ENCODE measurements at places on chromosomes 13 and 19.
A peak's percentile ranks its signal among the peaks of the same experiment; 100 is the strongest.

GRCh38 chr13:26660766-26661165, 99.8 kb downstream of the GPR12 start:
- DNase-seq: no peak

DNA sequence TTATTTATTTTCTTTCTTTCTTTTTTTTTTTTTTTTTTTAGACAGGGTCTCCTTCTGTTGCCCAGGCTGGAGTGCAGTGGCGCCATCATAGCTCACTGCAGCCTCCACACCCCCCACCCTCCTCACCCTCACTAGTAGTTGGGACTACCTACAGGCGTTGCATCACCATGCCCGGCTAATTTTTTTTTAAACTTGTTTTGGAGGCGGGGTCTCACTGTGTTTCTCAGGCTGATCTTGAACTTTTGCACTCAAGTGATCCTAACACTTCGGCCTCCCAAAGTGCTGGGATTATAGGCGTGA, 33.6 kb downstream of the GJA3 start:
- no peak for DNase-seq

DNA sequence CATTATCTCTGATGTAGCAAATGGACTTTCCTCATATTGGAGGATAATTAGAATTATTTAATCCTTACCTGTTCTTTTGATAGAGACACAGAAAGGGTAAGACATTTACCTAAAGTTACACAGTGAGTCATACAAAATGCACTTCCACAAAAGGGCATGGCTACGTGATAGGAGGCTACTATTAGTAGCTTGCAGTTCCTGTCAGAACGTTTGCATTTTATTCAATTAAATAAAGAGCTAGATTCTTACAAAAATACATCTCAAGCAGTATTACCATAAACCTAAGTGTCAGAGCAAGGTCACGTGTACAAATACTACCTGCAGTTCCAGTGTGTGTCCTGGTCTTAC, 120.6 kb downstream of the ESD start:
- DNase-seq: no peak

DNA sequence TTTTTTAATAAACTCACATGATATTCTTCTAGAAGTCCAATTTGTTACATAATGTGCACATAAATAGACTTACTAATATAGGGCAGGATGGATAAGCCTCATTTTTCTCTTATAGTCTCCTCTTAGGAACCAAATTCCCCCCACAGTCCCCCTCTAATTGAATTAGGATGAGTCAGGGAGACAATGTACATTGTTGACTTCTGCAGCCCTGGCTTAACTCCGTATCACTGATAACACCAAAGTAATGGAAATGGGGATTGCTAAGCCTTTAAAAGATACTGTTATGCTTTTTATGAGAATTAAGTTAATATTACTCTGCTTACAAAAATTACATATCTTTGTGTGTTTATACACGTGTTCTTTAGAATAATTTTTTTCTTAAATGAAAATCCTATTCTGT, 5.1 kb upstream of the PCDH9 start:
- DNase-seq: no peak

GRCh38 chr13:49246850-49247642, 679 bp upstream of the CDADC1 start:
- DNase-seq: no peak

- peak; percentile 78 for DNase-seq
Measured at GRCh38 chr19:53537521-53538377, at the start of gene ZNF331. Gene ZNF331, plus strand, starts transcription at chr19:53538145. Its CDS starts 31,232 bp downstream, at chr19:53569377.

DNA sequence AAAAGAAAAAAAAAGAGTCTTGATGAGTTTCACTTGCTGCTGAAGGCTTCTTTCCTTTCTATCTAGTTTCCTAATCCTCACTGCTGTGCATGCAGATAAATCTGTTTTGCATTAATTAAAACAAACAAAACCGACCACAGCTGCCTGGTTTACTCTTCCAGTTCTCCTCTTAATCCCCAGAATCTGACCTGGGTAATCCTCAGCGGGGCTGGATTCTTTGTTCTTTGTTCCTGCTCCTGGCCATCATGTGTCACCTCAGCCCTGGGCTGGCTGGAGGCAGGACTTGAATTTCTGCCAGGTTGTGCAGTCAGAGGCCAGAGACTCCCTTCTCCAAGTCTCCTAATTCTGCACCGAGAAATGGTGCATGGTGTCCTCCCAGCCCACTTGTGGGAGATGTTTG, 52.2 kb upstream of the CYP4F8 start:
- no peak for DNase-seq

- DNase-seq: no peak
Measured at GRCh38 chr13:73089213-73089612, 30.4 kb downstream of the KLF5 start.

- DNase-seq: peak; percentile 91
Measured at GRCh38 chr19:1241417-1242095, at the start of gene ATP5F1D. Gene ATP5F1D, plus strand, starts transcription at chr19:1241751. Its CDS starts 100 bp downstream, at chr19:1241851.

GRCh38 chr13:40124633-40125015, 469.2 kb downstream of the COG6 start:
- DNase-seq: no peak

GRCh38 chr13:48159826-48160225, 64.9 kb upstream of the MED4 start:
- DNase-seq: no peak

- DNase-seq: no peak
Measured at GRCh38 chr19:54485851-54486250, 12.8 kb upstream of the CDC42EP5 start.

- DNase-seq: no peak
Measured at GRCh38 chr19:33274663-33275558, 27.4 kb downstream of the CEBPA start.

- no peak for DNase-seq
Measured at GRCh38 chr13:106374631-106375030, 160.8 kb downstream of the EFNB2 start.

DNA sequence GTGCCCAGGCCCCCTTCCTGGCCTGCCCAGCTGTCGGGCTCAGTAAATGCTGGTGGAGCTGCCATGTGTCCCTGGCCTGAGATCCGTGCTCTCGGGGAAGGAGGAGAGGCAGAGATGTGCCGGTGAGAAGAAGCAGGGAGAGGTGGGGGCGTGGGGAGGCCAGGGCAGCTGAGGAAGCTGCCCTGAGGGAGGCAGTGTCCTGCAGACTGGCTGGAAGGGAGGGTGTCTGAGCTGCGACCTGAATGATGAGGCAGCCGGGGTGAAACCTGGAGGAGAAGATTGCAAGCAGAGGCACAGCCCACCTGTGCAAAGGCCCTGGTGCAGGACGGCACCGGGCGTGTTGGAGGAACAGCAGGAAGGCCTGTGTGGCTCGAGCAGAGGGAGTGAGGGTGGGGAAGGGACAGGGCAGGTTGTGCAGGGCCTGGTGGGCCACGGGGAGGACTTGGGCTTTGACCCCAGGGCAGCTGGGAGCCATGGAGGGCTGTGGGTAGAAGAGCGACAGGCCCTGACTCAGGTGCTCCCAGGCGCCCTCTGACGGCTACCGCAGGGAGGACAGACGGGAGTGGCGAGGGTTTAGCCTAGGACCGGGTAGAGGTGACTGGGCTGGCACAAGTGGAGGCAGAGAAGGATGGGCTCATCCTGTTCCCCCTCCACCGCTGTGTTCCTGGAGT, 14.0 kb upstream of the CELF5 start:
- peak; percentile 35 for DNase-seq

DNA sequence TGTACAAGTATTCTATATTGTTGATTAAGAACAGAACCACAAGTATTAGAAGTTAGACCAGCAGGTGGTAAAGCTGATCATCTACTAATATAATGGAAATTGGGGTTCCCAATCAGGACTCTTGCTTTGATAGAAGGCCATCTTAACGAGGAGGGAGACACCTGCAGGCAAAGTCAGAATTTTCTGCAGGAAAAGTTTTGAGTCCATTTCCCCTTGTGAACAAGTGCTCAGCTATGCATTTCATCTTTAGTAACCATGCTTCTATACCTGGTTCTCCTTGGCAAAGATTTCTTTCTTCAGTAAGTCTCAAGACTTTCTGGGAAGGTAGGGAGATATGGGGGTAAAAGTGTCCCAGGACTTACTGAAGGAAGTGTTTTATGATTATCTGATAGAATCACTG, 36.1 kb upstream of the USPL1 start:
- no peak for DNase-seq

- peak; percentile 14 for DNase-seq
Measured at GRCh38 chr19:57103573-57104277, 16.1 kb upstream of the USP29 start.

- DNase-seq: no peak
Measured at GRCh38 chr19:38134540-38135149, 89.4 kb downstream of the DPF1 start.

DNA sequence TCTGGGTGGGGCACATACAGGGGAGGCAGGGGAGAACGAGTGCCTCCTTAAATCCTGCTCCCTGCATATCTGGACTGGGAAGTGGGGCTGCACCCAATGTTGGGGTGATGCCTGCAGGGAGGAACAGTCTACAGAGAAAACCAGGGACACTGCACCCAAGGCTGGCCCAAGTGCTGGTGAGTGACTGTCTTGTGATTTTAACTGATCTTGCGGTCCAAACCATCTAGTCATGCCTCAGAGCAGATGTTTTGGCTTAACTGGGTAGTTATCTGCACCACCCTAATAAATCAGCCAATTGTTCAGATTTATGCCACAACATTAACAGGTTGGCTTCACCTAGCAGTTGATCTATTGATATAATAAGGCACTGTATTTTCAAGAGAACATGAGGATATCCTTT, 219.2 kb upstream of the IRS2 start:
- DNase-seq: no peak

DNA sequence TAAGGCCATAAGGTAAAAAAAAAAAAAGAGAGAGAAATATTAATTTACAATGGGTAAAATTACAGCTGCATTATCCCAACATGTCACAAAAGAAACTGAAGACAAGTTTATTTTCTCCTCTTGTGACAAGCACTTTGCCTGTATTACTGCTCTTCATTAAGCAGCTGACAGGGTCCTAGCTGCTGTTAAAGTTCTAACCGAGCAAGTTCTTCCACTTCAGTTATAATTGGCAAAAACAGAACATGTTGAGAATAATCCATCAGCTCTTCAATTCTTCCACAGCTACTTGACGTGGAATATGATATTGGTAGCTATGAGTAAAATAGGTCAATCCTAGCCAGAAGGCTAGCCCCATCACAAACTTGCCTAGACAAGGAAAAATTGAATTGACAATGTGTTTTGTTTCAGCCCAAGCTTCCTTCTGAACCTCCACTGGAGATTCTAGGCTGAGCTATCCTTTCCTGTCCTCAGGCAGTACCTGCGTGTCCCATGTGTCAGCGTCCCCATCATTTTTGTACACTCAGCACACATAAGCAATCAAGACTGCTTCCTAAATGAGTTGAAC, 32.2 kb upstream of the DOCK9 start:
- no peak for DNase-seq

- DNase-seq: no peak
Measured at GRCh38 chr19:28009696-28010095, 1203.3 kb downstream of the UQCRFS1 start.

- no peak for DNase-seq
Measured at GRCh38 chr19:3196064-3196932, 10.6 kb downstream of the NCLN start.

- no peak for DNase-seq
Measured at GRCh38 chr13:41289463-41289881, 21.6 kb upstream of the NAA16 start.

DNA sequence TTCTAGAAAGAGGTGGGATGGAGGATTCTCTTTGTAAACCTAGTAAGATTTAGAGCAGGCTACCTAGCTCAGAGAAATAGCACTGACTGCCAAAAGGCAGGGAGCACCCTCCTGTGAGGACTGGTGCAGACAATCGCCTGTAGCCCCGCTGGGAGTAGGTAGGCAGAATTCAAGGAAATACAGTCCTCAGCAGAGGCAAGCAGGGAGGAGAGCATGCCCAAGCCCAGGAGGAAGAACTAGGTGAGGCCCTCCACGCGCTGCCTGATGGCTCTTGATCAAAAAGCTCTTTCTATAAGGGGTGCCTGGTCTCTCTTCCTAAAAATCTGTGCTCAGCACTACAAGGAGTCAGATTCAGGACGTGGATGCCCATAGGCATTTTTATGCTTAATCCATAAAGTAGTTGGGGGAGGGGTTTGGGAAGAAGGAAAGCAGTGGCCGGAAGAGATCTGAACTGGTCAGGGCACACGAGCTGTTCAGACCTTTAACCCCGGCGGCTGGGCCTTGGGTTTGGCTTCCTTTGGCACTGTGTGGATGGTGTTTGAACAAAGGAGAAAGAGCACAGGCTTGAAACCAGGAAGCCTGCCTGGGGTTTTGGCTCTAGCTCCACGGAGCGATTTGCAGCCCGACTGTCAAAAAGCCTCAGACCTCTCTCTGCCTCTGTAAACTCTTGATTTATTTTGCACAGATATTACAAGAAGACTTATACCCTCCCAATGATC, 320.6 kb downstream of the FOXO1 start:
- no peak for DNase-seq

DNA sequence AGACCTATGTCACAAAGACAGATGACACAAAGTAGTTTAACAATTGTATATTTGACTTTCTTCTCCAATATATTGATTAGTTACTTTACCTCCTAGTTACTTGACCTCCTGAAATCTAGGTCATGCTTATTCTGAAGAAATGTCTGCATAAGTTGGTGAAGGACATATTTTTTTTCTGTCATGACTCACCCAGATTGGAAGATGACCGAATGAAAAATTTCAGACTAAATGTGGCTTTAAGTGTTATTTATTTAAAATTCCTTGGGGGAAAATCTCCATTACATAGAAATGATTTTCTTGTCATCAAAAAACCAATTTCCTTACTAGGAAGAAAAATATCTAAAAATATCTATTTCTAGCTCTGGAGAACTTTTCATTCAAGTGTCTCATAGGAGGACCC, 217.1 kb downstream of the POSTN start:
- DNase-seq: no peak

DNA sequence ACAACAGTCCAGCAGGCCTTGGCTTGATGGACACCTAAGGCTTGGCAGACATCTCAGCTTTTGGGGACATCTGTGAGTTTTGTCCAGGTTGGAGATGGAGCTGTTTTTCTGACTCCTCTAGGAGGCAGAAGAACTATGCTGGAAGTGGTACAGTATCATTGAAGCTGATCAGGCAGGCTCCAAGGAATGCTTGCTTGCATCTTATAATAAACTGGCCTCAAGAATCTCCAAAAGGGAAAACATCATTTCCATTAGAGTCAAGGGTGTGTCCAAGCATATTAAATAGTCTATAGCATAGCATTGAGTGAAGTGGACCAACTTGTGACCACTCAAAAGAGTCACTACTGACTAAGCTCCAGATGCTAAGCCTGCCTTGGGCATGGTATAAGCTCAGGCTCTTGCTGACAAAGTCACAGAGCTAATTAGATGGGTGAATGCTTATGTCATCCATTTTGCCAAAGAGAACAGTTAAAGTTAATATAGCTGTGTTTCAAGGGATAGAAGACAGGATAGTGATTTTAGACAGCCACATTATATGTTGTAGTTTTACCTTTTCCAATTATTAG, 216.0 kb downstream of the DNAJC15 start:
- no peak for DNase-seq

All from activated CD8-positive, alpha-beta memory T cell treated with anti-CD3 and anti-CD28 coated beads for 4 hours (primary cell).